Activated T-cell treated with anti-CD3 and anti-CD28 coated beads for 24 hours (primary cell): ENCODE measurements at places on chromosomes 1 and 21.

- DNase-seq, result no peak
Measured at GRCh38 chr1:108570128-108570527, 10.2 kb downstream of the EEIG2 start.

- DNase-seq, result no peak
Measured at GRCh38 chr21:42389449-42389835, 6.4 kb downstream of the TMPRSS3 start.

DNA sequence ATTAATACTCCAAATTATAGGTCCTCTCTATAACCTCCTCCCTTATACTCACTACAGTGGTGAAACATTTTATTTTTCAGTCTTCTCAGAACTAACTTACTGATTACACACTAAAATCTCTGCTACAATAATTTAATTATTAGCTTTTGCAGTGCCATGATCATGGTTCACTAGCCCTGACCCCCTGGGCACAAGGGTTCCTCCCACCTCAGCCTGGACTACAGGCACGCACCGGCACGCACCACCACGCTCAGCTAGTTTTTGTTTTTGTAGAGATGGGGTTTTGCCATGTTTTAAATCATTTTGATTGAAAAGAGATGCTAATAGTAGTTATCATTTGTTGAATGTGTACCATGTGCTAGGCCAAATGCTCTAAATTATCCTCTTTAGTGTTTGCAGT, 6.3 kb downstream of the PATJ start:
- no peak for DNase-seq

GRCh38 chr1:47189844-47190508, at the start of gene PDZK1IP1:
Gene PDZK1IP1, minus strand, starts transcription at chr1:47190036. Its CDS starts 104 bp downstream, at chr1:47189932.
- DNase-seq, result no peak

GRCh38 chr1:91513160-91513559, 12.5 kb downstream of the CDC7 start:
- no peak for DNase-seq
